ENCODE measurements at places on chromosomes 7 and 10.

GRCh38 chr7:51046482-51046881 lies 263.8 kb upstream of the GRB10 start:
- no peak for DNase-seq

- DNase-seq: no peak
These were observed 204.4 kb downstream of the DIP2C start for GRCh38 chr10:484925-485661.

- no peak for DNase-seq
These were observed 162.7 kb upstream of the TBX20 start for GRCh38 chr7:35416568-35416967.

- DNase-seq: no peak
These were observed 78.7 kb downstream of the TCF7L2 start for GRCh38 chr10:113028456-113029440.

- no peak for DNase-seq
These were observed 196.9 kb downstream of the ZNF716 start for GRCh38 chr7:57646901-57647246.

- DNase-seq: no peak
These were observed 24.3 kb upstream of the KCNIP2 start for GRCh38 chr10:101867931-101868330.

- no peak for DNase-seq
These were observed 136.3 kb downstream of the SORCS1 start for GRCh38 chr10:107028236-107028635.

GRCh38 chr10:11334436-11334835 lies 277.0 kb downstream of the USP6NL start:
- DNase-seq: no peak

- no peak for DNase-seq
These were observed 27.5 kb upstream of the NME8 start for GRCh38 chr7:37820708-37821468.

DNA sequence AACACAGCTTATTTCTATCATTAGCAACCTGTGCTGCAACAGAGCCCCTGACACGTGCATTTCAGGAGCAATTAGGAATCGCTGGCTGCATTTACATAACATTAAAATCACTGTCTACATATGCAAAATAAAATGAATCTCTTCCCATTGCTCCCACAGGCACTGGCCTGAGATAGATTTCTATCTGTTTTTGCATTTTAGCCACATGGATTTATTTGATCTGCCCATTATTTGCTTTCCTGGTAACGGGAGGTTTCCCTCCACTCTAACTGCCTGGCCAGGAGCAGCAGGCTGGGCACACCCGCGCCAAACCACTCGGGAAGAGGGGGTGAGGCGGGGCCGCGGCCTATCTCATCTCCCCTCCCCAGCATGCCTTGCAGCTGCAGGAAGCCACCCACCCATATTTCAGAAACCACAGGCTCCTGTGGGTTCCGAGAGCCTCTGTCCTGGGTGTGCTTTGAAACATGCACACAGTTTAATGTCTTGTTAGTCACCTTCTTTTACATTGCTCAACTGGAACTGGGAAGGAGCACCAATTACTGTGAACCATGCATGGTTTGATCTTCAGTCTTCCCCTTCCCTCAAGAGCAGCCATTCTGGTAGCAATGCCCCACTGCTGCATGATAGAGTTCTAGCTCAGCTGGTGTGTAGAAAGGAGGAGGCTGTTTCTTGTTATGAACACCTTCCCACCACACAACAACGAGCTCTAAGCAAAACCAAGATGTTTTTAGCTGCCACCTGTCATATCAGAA lies 37.7 kb upstream of the IKZF1 start:
- peak; percentile 71 for DNase-seq

DNA sequence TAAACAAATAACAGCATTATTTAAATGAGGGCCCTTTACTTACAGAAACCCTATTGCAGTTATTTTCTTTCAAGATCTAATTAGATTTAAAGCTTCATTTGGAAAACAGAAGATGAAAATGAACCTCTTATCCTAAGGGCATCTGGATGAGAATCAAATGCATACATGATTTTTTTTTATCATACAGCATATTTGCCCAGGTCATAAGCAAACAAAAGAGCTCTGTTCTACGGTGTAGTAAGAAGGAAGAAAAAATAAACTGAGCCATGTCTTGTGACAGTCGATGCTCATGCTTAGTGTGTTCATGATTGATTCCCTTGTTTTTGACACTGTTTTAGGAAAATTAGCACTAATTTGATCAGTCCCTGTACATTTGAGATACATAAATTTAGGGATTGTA lies 202.6 kb upstream of the RNF32 start:
- no peak for DNase-seq

- DNase-seq: peak; percentile 83
These were observed 479 bp downstream of the PNPLA8 start for GRCh38 chr7:108525327-108525984.

DNA sequence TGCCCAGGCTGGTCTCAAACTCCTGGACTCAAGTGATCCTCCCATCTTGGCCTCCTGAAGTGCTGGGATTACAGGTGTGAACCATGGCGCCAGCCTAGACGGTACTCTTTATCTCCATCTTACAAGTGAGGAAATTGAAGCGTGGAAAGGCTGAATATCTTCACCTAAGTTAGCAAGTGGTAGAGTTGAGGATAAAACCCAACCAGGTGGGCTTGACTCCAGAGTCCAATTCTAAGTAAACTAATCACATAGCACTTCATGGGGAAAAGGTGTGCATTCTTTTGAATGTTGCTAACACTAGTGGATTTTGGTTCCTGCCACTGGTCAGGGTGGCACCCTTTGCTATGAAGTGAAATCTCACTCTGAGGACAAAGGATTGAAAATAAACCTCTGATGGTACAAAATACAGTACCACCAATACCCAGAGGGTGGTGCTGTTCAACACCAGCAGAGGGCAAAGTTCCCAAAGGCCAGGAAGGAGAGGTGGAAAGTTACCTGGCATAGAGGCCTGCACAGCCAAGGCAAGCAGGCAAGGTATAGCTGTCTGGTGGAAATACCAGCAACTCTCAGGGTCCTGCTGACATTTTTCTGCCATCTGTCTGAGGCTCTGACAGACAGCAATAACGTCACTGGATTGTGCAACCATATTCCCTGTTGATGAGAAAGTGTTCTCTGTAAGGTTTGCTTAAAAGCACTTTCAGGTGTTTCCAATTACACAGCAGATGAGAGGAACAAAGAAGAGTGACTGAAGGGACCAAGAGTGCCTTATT lies 17.6 kb downstream of the ZDHHC16 start:
- DNase-seq: no peak

DNA sequence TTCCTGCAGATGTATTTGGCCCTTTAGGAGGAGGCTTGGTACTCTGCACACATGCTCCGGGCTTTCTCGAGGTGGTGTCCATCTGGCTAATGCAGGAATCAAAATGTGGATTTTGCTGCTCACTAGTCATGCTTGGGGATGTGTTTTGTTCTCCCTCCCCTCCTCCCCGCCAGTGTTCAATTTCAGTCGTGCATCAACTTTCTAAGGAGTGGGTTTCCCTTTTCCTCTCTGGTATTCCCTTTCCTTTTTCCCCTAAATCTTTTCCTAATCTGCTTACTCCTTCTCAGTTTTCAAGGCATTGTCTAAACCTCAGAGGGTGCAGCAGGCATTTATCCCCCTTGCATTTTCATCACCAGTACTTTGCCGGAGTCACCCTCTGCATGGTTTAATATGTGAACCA lies 201.8 kb downstream of the CCDC3 start:
- DNase-seq: no peak

GRCh38 chr10:92799568-92799967 lies 48.8 kb upstream of the EXOC6 start:
- DNase-seq: no peak

GRCh38 chr10:9560976-9561375 lies 1456.7 kb upstream of the CELF2 start:
- no peak for DNase-seq

GRCh38 chr10:99850021-99850766 lies 67.8 kb downstream of the ABCC2 start:
- DNase-seq: no peak

GRCh38 chr10:42753507-42754154 lies 29.0 kb upstream of the BMS1 start:
- DNase-seq: no peak

DNA sequence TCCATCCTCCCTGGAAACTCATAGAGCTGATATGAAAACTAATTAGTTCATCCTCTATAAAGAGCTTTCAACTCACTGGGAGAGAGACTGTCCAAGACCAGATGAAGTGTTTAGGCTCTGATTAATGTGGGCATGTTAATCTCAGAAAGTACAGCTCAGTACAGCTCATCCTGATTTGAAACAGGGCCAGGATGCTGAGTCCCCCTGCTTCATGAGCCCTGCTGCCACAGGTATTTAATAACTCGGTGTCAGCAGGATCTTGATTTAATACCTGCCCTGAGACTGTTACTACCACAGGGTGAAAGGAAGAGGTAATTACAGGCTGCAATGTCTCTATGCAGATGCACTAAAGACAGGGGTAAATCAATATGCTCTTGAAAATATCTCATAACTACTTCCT lies 10.8 kb downstream of the LMOD2 start:
- DNase-seq: no peak

- peak; percentile 59 for DNase-seq
These were observed 19.8 kb downstream of the VOPP1 start for GRCh38 chr7:55552320-55553023.
